ENCODE measurements at places on chromosomes 3 and 15.

DNA sequence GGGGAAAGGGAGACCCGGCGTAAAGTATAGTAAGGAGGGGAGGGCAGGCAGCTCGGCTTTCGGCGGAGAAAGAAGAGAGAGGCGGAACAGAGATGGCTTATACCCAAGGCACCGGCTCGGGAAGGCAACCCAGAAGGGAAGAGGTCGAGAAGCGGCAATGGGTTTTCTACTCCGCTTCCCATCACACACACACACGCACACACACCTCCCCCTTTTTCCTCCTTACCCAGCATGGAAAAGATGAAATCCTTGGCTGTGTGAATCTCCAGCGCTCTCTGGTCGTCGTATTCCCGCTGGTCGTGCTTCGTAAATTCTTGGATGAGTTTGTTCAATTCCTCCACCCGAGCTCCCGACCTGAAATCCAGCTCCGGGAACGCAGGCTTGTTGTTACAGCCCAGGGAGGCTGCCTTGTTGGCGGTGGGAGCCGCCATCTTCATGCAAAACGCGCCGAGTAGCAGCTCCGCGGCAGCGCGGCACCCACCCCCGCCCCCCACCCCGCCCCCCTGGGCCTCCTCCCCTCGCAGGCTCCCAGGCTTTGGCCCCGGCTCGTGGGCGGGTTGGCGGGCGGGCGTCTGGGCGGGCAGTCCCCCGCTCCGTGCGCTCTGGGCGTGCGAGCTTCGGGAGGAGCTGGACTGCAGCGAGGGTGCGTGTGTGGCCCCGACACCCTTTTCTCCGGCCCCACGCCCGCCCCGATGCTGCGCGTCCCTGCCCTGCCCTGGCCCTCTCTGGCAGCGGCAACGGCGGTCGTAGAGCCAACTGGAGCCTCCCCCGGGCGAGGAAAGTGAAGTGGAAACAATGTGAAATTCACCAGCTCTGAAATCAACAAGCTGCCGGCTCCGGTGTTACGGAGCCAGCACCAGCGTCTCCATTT lies at the start of gene MB21D2:
Gene MB21D2, minus strand, starts transcription at position 453 of the 871 bp plus-strand sequence. Its CDS starts 16 bp downstream, at position 437.
- DNase-seq = peak; percentile 55

DNA sequence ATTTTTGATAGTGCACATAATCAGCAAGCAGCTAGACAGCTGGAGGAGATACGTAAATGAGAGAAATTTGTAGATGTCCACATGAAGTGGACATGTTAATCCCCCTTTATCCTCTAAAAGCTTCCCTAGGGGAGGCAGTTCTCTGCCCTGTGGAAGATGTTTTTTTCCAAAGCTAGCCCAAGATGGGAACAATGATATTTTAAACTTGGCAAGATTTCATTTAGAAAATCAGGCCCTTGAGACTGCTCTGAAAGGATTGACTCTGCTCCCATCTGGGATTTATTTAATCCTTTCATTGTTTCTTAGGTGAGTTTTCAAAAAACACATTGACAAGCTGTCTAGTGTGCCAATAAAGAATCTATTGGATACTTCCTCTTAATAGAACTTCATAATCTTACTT lies 92.0 kb downstream of the SYNPR start:
- no peak for DNase-seq

DNA sequence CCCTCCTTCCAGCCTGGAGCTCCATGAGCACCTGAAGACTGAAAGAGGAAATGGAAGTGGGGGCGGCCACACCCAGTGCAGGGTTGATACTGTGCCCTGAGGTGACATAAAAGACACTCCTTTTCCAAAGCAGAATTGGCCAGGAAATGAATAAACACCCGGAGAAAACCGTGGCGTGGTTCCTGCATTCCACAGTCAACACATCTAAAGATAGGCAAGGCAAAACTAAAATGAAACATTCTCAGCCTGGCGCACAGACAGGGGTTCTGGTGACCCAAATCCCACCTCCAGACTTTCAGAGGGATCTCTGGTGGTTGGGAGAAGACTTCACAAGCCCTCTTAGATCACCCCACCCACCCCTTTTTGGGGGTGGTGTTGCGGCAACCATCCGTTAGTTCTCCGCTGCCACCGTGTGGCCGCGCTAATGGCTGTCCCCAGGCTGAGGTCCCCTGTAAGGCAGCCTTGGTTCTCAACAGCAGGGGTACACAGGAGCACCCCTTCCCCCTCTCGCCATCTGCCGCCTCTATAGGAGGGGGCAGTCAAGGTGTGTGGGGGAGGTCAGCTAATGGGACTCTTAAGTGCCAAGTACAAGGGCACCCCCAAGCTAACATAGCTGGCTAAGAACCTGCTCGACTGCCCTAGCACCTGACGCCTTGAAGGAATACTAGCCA lies 2.5 kb upstream of the MST1R start:
- peak; percentile 49 for DNase-seq

DNA sequence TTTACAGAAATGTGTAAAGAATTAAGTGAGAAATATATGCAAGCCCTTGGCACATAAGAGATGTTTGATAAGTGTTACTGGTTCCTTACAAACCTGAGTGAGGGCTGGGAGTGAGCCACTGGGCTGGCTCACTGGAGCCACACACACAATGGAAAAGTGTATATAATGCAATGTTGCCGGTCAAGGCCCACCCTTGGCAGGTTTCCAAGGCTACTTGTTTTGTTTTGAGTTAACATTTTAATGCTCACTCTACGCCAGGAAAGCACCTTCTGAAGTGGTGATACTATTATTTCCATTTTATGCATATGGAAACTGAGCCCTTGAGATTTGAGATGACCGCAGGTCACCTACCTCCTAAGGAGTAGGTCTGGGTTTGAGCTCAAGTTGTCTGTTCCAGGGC lies 71.8 kb upstream of the FHIT start:
- no peak for DNase-seq

DNA sequence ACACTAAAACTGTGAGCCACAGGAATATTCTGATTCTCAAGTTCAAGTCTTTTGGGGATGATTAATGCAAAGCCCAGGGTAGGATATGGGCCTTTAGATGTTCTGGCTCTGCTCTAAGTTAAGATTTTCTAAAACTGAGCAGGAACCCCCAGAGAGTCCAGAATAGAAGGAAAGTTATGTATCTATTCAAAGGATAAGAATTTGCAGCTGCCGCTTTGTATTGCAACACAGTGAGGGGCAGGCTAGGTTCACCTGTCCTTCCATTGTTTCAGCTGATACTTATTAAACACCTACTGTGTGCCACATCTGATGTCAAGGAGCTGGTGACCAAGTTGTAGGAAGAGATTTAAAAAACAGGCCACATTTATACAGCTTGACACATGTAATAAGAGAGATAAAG lies 290.4 kb downstream of the MAGI1 start:
- no peak for DNase-seq

GRCh38 chr15:99708563-99708962 lies 24.7 kb downstream of the LYSMD4 start:
- DNase-seq = no peak

DNA sequence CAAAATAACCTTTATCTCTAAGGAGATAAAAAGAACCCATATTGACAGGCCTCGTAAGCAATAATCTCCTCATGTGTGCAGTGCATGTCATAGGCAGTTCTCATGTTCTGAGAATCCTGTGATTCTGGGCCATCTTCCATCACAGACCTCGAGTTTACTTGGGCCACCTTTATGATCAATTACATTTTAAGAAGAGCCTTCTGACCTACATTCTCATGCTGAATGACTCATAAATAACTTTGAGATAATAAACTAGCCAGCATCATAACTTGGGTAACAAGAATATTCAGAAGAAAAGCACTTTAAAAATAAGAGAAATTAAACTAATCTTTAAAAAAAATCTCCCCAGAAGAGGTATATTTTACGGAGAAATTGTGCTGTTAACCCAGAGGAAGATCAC lies 310.7 kb upstream of the ZNF717 start:
- no peak for DNase-seq

DNA sequence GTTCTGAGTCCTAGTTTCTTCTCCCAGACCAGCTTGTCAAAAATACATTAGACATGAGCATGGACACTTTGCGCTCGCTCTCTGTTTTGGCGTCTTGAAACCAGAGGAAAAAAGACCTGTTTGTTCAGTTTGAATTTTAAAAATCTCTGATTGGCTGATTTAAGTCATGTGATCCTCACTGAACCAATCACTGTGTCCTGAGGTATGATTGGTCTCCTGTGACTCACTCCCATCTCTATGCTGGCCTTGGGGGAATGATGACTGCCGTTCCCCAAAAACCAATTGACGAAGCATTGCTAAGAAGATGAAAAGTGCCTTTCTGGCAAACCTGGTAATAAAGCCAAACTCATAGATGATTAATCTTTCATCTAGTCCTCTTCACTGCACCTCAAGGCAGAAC lies 256.5 kb downstream of the IL5RA start:
- no peak for DNase-seq

DNA sequence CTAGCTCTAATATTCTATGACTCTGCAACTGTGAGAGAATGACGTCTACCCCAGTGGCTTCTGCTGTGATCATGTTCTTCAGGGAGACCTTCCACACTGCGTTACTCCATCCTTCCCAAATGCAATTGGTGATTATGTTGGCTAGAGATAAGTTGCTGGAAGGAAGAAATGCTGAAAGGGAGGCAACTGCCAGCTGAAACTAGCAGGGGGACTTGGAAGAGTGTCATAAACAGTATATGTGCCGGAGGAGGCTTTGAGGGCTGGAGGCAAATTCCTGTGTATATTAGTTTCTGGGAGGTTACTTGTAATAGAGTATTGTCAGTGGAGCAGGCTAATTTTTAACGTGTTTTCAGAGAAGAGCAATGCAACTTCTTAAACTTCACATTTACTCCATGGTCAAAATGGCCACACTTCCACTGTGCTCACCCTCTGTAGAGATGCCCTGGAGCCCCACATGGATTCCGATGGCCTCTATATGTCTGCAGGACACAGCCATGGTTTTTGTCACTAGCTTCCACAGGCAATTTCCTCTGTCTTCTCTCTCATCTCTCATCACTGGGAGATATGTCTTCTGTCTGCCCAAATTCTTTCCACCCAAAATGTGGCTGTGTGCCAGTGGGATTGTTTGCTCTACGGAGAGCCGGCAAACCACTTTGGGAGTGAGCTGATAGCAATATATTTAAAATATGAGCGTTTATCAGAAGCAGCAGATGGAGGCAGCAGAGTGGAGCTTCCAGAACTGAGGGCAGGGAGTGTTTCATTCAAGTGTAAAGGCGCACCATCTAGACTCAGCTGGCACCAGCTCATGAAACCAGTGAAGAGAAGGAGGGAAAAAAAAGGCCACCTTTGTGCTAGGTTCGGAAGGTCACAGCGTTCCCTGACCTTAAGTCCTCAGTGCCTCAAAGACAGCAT lies 13.3 kb upstream of the CD47 start:
- no peak for DNase-seq

DNA sequence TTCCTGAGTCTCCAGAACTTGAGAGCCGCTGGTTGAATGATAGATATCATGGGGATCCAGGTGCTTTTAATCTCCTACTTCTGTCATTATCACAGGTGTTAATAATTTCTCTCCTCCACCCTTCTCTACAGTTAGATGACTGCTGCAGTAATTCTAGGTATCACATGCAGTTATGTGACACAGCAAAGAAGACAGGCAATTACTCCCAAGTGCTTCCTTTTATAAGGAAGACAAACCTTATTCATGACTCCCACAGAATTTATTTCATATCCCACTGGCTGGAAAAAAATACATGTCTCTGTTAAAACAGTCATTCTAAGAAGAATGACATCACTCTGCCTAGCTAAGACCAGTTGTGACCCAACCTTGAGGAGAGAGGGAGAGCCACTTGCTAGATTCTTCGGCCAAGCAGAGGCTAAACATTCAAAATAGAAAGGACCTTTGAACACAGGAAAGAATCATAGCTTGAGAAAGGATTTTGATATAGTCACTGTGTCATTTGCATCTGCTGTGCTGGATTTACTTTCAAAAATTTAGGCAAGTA lies 500.6 kb downstream of the SI start:
- DNase-seq = no peak

DNA sequence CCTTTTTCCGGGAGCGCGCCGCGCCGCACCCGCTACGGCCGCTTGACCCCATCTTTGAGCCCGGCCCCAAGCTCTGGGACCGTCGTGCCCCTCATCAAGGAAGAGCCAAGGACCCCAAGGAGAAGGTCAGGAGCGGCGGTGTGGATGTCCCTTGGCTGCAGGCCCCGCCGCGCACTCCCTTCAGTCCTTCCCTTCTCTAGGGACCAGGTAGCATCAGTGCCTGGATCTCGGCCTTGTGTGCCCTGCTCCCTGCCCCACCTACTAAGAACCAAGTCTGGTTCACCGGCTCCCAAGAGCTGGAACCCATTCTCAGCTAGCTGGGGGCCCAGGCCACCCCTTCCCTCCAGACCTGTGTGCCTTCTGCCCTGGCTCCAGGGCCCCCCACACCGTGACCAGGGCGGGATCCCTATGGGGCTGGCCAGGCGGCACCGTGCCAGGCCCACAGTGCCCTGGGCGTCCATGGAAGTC lies 69.3 kb upstream of the CGNL1 start:
- no peak for DNase-seq

- no peak for DNase-seq
Observed at GRCh38 chr3:42503957-42504333, 1.5 kb downstream of the VIPR1 start.

DNA sequence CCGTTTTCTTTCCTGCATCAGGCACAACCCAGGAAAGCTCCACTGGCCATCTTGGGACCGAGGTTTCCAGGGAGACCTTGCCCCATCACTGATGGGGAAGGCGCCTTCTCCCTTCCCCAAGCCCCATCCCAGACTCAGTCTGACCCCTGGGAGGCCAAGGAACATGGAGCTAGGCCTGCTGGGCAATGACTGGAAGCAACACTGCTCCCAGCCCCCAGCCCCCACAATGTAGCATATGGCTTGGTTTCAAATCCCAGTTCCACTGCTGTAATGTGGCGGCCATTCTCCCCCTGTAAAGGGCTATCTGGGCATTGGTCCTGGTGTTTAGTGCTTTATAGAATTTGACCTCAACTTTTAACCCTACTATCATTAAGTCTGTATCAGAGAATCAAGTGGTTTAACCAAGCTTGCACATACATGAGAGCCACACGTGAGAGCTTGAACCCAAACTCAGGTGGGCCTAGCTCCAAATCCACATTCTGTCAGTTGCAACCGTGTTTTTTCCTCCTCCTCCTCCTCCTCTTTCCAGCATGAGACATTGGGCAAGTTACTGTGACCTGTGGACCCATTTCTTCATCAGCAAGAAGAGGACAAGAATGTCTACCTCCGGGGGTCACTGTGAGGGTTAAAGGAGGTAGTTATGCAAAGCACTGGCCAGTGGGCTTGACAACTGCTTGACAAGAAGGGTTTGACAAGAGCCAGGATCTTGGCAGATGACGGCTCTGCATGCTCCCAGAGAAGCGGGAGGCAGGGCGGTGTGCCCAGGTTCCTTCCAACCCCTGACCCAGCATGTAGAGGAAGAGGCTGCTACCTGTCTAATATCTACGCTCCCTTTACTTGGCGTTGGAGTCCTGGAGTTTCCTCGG lies 37.4 kb downstream of the KLHL25 start:
- no peak for DNase-seq

GRCh38 chr3:170043506-170043905 lies 5.7 kb downstream of the GPR160 start:
- no peak for DNase-seq

- DNase-seq = no peak
Observed at GRCh38 chr3:44762170-44762677, 630 bp downstream of the KIF15 start.

GRCh38 chr3:64265646-64266045 lies 40.4 kb upstream of the PRICKLE2 start:
- DNase-seq = no peak

All from CD4-positive, alpha-beta T cell treated with Interleukin-4 for 1 hour (primary cell).